ENCODE measurements at places on chromosomes 5 and 9.

DNA sequence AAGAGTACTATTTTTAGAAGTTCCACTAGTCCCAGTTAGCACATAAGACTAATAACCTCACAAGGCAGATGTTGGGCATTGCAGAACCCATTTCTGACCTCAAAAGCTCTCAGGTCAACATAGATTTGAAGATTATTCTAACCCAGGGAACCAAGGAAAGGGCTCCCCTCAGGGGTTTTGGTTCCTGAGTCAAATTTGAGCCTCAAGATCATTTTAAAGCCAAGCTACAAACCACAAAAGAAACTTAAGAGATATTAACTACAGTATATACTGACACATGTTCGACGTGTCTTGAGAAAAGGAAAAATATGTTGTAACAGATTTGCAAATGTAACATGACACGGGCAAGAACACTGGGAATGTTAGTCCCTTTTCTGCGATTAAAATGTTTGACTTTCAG lies 88.6 kb downstream of the GNAQ start:
- DNase-seq = no peak

DNA sequence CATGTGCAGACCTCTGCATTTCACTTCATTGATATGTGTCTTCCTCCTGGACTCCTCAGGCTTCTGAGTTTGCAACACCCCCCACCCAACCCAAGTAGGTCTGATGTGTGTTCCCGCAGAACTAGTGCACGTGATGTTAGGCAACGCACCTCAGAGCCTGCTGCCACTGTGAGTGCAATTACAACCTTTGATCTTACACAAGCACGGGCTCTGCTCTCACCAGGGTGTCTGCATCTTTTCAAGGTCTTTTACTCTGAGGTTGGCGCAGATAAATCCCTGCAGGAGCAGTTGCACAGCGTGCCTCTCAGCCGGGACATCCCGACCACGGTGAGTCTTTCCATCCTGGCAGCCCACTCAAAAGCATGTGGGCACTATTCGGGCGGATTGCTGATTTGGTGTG lies 80.1 kb downstream of the EGFLAM start:
- DNase-seq = no peak

DNA sequence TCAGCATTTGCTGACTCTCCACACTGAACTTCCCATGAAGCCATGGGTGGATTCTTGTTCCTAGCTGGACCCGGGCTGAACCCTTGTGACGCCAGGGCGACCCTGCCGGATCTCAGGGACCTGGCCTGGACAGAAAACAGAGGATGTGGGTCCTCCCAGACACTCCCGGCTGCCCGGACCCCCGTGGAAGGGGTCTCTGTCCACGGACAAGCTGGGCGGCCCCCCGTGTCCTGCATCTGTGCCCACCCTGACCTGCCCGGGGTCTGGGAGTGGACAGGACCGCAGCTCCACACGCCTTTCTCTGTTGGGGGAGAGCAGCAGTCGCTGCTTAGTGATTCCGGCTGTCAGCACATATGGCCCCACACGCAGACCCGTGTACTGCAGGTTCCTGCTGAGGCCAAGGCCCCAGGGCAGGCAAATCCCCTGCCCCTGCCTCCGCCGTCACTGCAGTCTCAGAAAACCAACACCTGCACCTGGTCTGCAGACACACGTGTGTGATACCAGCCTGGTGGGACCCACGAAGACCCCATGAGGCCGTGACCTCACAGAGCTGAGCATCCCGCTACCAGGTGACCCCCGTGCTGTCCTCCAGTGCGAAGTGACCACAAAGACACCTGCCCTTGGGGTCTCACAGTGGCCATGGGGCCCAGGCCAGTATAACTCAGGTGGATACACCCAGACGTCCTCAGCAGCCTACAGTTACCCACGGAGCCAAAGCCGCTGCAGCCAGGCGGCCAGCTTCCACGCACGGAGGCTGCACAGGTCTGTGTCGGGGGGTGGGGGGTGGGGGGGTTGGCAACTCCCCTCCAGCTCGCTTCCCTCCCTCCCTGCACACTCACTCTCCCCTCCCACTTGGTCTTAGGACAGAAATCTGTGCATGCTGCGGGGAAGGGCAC lies 50.6 kb downstream of the NKD2 start:
- no peak for DNase-seq

DNA sequence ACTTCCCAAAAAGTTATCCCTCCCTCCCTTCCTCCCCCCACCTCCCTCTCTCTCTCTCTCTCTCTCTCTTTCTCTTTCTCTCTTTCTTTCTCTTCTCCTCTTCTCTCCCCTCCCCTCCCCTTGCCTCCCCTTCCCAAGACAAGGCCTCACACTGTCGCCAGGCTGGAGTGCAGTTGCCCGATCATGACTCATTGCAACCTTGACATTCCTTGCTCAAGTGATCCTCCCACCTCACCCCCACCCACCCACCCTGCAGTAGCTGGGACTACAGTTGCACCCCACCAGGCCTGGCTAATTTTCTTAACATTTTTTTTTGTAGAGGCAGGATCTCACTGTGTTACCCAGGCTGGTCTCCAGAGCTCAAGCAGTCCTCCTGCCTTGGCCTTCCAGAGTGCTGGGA lies 32.8 kb downstream of the VPS13A start:
- DNase-seq = peak; percentile 70

DNA sequence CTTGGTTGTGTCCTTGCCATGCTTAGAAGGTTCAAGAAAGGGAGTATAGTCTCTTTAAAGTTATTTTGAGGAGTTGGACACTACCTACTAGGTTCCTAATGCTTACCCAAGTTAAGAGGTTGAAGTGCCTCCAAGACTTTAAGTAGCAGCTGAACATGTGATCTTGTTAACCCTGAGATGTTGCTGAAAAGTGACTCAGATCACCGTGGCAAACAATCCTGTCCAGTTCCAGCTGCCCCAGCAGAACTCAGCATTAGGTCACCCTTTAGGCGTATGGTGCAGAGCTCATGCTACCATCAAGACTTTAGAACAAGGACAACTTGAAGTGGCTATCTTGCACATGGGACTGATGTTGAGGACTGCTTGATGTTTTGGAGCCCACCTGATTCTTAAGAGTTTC lies 22.5 kb downstream of the ZNF462 start:
- peak; percentile 76 for DNase-seq

GRCh38 chr5:37495668-37496347 lies 116.7 kb downstream of the WDR70 start:
- peak; percentile 82 for DNase-seq

GRCh38 chr9:137545123-137545522 lies 5.1 kb downstream of the PNPLA7 start:
- DNase-seq = peak; percentile 47

DNA sequence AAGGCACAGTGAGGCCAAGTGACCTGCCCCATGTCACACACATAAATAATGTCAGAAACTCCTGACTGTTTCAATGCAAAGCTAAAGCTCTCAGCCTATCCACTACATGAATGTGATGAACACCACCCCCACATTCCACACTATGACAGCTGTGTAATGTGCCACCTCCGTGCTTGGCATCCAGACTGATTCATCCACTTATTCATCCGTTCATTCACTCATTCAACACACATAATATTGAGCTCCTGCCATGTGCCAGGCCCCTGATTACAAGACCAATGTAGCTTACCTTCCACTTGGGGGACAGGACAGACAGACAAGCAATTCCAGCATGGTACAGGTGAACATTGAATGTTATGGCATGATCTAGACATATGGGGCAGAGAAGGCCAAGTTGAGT lies 46.2 kb upstream of the FABP6 start:
- no peak for DNase-seq

DNA sequence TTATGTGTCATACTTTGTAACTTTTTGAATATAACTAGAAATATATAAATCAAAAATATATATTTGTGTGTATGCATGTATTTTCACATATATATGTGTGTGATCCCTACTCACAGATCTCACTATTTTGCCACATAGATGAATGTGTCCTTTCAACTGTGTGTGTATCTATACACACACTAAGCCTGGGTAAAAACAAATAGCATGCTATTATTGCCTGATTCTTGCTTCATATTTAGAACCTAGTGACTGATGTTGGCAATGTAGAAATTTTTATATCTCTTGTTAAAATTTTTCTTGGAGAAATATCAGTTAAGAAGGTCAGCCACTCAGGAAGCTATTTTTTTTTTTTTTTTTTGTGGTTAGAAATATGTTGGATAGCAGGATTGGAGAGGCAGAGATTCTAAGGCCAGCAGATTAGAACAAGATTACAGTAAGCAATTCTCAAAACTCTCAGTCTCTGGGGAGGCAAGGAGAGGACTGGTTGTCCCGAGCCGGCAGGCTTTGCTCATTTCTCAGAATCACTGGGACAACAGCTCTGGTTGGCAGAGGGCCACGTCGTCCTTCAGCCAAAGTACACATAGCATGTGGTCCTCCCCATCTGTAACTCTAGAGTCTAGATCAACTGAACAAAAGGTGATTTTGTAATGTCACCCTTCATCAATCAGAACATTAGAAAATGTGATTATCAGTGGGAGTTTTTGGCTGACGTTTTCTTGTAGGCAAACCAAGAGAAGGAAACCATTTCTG lies 19.7 kb downstream of the C6 start:
- DNase-seq = peak; percentile 76

DNA sequence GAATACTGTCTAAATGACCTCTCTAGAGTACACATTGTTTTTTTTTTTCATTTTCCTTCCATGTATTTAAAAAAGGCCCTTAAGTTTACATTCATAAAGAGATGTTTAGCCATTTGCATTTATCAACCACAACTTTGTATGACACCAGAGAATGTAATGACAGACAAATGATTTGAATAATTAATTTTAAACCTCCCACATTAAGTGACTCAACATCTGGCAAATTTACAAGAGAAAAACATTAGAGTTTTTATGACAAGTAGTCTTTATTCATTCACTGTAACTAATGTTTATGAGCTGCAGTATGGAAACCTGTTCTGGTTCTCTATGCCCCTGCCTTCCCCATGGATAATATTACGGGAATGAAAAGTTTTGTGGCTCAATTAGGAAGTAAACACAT lies 1093.8 kb upstream of the CDH9 start:
- no peak for DNase-seq

- no peak for DNase-seq
These were observed 13.5 kb upstream of the AGXT2 start for GRCh38 chr5:35061211-35061770.

- no peak for DNase-seq
These were observed 3.6 kb upstream of the OLFM1 start for GRCh38 chr9:135083831-135084230.

GRCh38 chr9:96084331-96084734 lies 208.8 kb downstream of the ERCC6L2 start:
- no peak for DNase-seq

DNA sequence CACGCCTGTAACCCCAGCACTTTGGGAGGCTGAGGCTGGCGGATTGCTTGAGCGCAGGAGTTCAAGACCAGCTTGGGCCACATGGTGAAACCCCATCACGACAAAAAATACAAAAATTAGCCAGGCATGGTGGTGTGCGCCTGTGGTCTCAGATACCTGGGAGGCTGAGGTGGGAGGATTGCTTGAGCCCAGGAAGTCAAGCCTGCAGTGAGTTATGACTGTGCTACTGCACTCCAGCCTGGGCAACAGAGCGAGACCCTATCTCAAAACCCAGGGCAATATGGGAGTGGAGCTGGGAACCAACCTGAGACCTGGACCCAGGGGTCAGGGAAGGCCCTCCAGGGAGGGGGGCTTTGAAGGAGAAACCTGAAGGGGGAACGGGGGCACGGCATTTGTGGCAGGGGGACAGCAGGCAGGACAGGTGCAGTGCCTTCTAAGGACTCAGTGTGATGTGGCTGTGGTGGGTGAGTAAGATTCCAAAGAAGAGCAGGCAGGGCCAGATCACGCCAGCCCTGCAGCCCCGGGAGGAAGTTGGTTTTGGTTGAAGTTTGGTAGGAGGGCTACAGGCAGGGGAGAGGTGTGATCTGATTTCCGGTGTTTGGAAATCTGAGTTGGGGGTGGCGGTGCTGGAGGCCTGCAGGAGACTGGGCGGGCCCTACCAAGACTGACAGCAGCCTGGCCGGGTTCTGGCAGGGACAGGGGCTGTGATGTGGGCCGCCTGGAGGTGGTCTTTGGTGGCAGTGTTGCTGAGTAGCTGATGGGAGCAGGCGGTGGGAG lies 46.2 kb downstream of the NTNG2 start:
- DNase-seq = no peak

GRCh38 chr5:130571076-130571475 lies 594.0 kb downstream of the HINT1 start:
- peak; percentile 38 for DNase-seq

- DNase-seq = peak; percentile 34
These were observed 78.0 kb upstream of the FBXL7 start for GRCh38 chr5:15421921-15422412.

- DNase-seq = no peak
These were observed 152.2 kb upstream of the TRPM3 start for GRCh38 chr9:71273613-71274012.

GRCh38 chr5:156764176-156764971 lies 85.7 kb upstream of the PPP1R2B start:
- no peak for DNase-seq

GRCh38 chr5:77881528-77881927 lies 105.4 kb upstream of the TBCA start:
- no peak for DNase-seq

GRCh38 chr9:135718616-135719015 lies 16.6 kb downstream of the KCNT1 start:
- no peak for DNase-seq

DNA sequence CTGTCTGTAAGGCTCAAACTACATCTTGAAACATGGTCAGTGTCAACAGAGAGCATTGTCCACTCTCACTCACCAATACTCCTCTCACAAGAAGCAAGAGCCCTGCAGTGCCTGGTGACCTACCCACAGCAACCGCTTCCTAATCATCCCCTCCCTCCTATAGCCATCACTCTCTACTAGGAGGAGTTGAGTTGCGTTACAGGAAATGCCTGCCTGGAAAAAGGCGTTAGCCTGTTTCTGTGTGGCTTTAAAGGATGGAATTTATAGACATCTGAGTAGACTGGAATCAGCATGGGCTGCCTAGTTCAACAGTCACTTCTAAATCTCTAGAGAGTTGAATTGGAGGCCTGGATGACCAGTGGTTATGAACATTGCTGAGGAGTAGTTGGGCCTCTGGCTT lies 108.3 kb upstream of the FER start:
- peak; percentile 83 for DNase-seq

DNA sequence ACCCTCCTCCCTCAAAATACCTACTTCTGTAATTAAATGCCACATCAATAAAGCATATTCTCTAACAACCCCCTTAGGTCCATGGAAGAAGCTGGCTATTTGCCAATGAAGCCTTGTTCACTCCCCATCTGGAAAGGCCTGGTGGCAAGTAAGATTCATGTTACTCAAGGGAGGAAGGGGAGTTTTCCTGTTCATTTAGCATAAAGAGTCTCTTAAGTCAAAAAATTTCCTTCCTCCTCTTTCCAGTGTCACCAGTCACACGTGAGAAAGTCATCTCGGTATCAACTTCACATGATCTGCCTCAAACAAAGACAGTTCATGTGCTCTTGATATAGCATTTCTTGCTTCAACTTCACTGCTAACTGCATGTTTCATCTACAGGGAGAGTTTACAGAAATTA lies 32.7 kb upstream of the RIC1 start:
- DNase-seq = no peak

- no peak for DNase-seq
These were observed 113.3 kb upstream of the LPCAT1 start for GRCh38 chr5:1636981-1637638.
